ENCODE measurements at places on chromosomes 4 and X.

- DNase-seq: no peak
These were observed 22.7 kb downstream of the DYNLT3 start for GRCh38 chrX:37824491-37825214.

DNA sequence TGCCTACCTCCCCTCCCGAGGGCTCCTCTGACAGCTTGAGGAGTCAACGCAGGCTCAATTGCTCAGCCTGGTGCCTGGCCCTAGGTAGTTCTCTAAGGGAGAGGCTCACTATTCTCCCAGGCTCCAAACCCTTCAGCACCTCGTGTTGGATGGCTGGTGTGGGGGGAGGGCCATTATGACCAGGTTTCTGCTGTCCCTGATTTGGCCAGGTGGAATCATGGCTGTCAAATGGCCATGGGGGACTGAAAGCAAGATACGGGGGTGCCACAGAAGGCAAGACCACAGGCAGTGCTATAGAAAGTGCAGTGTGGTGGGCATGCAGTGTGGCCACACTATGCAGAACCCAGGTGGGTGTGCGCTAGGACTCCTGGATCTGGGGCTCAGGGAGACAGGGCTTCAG, 9.5 kb downstream of the PNMA6F start:
- no peak for DNase-seq

- DNase-seq: no peak
These were observed 91.7 kb downstream of the SLC10A6 start for GRCh38 chr4:86757468-86757867.

DNA sequence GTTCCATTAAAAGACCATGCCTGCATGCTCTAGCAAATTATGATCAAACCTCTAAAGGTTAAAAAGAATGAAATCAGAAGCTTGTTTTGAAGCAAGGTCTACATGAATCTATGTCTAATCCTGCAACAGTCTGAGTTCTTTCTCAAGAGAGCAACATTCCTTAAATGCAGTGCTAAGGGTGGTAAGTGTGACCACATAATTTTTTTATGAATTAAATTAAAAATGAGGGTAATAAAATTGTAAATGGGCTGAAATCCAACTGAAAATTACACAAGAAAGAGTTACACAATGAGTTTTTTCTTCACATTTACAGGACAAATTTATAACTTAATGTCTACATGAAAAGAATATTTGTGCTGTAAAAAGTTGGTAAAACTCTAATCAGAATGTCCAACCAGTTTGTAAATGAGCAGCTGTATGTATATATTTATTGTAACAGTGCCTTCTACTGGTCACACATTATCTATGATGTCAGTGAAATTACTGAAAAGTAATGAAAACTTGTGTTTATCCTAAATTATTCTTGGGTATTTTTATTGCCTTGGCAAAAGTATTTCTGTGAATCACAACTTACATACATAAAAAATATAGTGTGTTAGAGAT, 336.3 kb upstream of the PITX2 start:
- DNase-seq: peak; percentile 14

DNA sequence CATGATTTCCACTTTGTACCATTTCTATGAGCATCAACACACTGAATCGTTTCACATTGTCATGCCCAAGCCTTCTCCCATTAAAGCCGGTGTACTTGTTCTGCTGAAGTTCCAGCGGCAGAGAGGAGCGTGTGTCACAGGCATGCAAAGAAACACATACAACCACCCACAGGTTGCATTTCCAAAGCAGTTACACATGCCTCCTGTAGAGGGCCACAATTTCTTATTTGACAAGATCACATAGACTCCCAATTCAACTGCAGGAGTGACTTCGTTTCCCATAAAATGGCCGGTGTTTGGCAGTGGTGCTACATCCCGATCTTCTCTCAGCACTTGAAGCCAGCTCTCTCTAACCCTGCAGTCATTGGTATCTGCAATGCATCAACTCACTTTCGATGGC, 992.6 kb downstream of the NLGN4X start:
- no peak for DNase-seq

- DNase-seq: no peak
These were observed 96.8 kb upstream of the CXXC4 start for GRCh38 chr4:104591510-104591911.

GRCh38 chrX:38561126-38561868, at the start of gene TSPAN7:
TSS of gene TSPAN7 (plus strand) at chrX:38561542. CDS start at chrX:38561547, 5 bp downstream.
- peak; percentile 5 for DNase-seq

DNA sequence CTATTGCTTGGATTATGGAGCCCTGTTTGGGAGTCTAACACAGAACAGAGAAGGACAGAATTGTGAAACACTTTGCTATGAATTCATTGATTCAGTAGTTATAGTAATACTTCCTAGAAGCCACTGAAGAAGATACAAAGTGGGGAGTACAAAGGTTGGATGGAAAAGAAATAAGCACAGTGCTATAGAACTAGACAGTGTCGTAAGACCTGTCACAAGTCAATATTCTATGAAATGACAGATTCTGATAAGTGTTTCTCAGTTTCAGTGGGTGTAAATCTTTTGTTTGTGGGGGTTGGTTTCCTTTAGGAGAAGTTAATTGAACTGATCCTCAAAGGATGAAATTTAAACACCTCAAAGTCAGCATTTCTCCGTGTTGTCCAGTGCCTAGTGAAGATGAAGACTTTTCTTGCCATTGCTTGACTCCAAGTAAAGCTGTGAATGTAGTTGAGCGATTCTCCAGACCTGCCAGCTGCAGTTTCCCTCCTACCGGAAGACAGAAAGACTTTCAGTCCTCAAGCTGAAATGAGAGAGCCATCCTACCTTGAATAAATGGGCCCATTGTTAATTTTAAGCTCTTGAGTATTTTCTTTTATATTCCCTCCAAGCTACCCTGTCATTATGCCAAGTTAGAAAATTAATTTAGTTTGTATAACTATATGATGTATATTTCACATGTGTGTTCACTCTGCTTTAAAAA, 7.9 kb downstream of the PDLIM5 start:
- DNase-seq: no peak

DNA sequence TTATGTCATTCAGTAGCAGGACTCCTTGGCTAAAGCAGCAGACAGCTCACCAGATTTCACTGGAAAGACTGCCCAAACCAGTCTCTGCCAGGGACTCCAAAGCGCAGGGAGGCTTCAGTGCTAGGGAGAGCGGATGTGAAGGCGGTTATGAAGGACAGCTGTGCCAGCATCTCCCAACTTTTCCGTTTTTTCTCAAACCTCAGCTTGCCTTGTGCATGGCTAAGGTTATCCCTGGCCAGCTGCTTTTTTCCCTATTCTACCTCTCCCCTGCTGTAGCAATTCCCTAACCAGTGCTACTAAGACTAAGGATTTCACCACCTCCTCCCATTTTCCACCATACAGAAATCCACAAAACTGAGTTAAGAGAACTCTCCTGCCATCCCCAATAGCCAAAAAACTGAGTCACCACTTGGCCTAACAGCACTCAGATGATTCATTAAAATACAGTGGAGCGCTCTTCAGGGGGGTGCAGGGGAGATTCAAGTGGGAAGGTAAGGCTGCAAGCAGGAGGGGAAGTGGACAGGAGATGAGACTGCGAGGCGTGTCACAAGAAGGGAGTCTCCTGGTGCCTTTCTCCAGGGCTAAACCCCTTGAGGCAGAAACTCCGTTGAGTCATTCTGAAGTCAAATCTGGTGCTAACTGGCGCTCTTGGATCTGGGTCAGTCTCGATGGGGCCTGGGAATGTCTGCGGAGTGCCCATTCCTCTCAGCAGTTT, 90.7 kb downstream of the PALLD start:
- no peak for DNase-seq

- DNase-seq: no peak
These were observed 88.0 kb upstream of the SLITRK2 start for GRCh38 chrX:145729635-145730034.

- DNase-seq: no peak
These were observed 348.1 kb downstream of the ARHGAP10 start for GRCh38 chr4:148079961-148080360.

GRCh38 chrX:150813922-150814321, 84.5 kb downstream of the CD99L2 start:
- peak; percentile 20 for DNase-seq
